Immature natural killer cell (primary cell): ENCODE measurements at places on chromosomes 3 and 15. TPM values are rescaled to one million over a fixed set of nuclear protein-coding genes. Genes with fewer than 3 reads are reported as not detected.

Gene POTEB2
- polyA plus RNA-seq: not detected

Gene CCR3
- polyA plus RNA-seq: 0.39 TPM

Gene DNAH12
- not detected for polyA plus RNA-seq

Gene PSTPIP1
- polyA plus RNA-seq: 84.4 TPM

Gene ATP13A5
- not detected for polyA plus RNA-seq

Gene IL16
- polyA plus RNA-seq: 147 TPM

Gene C2CD4A
- not detected for polyA plus RNA-seq

Gene CACNA2D2
- polyA plus RNA-seq: 6.0 TPM

Gene DLL4
- polyA plus RNA-seq: not detected

Gene CCDC191
- polyA plus RNA-seq: 0.67 TPM

Gene WNT5A
- not detected for polyA plus RNA-seq

GRCh38 chr3:47016934-47017435 is 37.5 kb downstream of the NBEAL2 start:
- H3K4me1 ChIP-seq: peaks cover 48% of the 10 kb centered on the region
- peaks cover 3% of the 10 kb centered on the region for H3K36me3 ChIP-seq
- peaks cover 1% of the 10 kb centered on the region for H3K27me3 ChIP-seq
- peak overlapping the region; percentile 50 for H3K4me3 ChIP-seq
- peak overlapping the region; percentile 92 for H3K27ac ChIP-seq

DNA sequence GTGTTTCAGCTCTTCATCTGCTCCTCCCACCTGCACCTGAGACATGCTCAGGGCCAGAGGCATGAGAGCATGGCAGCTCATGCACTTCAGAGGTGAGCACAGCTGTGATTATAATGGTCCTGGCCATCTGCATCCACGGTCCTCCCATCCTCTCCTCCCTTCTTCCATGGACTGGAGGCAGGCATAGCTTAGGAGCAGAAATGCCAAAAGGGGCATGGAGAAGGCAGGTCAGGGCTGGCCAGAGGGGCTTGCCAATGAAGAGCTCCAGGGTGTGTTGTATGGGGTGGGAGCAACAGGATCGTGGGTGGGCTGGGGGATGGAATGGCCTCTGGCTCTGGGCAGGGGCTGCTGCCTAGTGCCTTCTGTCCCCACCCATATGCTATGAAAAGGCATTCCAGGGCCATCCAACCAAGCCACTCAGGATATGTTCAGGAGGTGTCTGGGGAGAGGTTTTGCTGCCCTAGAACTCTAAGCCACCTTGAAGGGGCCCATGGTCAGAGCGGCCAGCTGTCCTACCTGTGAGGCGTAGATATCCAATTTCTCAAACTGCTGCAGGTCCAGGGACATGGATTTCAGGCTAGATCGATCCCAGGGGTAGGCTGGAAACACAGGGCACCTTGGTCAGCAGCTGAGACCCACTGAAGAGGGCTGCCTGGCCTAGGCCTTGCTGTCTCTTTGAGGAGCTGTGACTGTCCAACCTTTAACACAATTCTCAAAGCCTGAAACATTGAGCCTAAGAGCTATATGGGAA is 26.1 kb downstream of the KY start:
- no peaks in the 10 kb centered on the region for H3K36me3 ChIP-seq
- peaks cover 5% of the 10 kb centered on the region for H3K27me3 ChIP-seq
- H3K4me1 ChIP-seq: peaks cover 30% of the 10 kb centered on the region
- H3K4me3 ChIP-seq: no peak overlapping the region
- no peak overlapping the region for H3K27ac ChIP-seq

DNA sequence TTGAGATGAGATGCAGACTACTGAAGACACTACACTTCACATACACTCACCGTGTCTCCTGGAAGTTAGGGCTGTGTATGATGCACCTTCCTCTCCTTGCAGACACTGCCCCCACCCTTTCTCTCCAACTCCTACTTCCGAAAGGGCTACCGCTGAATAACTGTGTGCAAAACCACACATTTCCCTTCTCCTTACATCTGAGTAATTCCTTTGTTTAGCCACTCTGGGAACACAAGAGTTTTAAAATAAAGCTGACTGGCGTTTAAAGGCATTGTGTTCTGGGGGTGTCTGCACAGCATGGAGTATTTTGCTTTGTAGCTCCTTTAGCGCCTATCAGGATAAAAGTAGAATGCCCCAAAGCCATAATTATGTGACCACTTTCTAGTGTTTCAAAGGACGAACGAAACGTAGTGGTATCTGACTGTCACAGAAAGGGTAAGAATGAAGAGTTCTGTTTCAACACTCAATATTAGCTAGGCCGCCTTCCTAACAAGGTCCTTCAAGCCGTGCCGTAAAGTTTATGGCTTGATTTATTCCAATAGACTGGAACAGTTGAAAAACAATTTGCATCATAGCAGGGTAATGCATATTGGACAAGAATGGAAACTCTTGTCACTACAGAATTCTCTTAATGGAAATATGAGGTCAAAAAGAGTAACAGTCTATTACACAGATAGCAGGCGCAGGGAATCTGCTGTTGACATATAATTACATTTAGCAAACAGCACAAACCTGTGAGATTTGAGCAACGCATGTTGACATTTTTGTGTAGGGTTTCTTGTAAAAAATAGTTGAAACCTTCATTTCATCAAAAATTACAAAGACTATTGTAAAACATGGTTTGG is 619.9 kb downstream of the FOXP1 start:
- H3K4me1 ChIP-seq: no peaks in the 10 kb centered on the region
- no peak overlapping the region for H3K4me3 ChIP-seq
- H3K36me3 ChIP-seq: peaks cover 26% of the 10 kb centered on the region
- DNase-seq: no peak

- peaks cover 53% of the 10 kb centered on the region for H3K36me3 ChIP-seq
- peaks cover 8% of the 10 kb centered on the region for H3K4me1 ChIP-seq
- DNase-seq: peak; percentile 24
- H3K4me3 ChIP-seq: no peak overlapping the region
Measured at GRCh38 chr3:66378256-66378655, 122.6 kb downstream of the LRIG1 start.

DNA sequence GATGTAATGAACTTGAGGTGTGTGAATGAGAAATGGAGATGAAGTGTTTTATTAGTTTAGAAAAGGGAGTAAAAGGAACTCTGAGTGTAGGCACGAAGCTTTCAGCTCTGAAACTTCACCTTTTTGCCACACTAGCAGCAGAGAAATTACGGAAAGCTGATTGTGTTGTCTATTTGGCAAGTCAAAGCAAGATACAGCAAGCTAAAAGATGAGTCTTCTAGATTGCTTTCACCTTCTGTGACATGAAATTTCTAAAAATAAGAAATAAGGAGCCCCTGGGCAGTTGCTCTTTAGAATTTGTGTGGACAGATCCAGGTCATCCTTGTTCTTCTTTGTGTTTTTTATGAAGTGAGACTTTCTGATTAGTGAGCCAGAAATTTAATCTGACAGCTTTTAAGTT is 143.4 kb downstream of the FNDC3B start:
- H3K27me3 ChIP-seq: peaks cover 2% of the 10 kb centered on the region
- peaks cover 70% of the 10 kb centered on the region for H3K4me1 ChIP-seq
- no peak for DNase-seq
- no peaks in the 10 kb centered on the region for H3K36me3 ChIP-seq

- H3K4me1 ChIP-seq: peaks cover 6% of the 10 kb centered on the region
- H3K4me3 ChIP-seq: no peak overlapping the region
- H3K27me3 ChIP-seq: peaks cover 2% of the 10 kb centered on the region
- H3K27ac ChIP-seq: no peak overlapping the region
- DNase-seq: no peak
Measured at GRCh38 chr3:114456742-114457141, 162.9 kb downstream of the TIGIT start.

DNA sequence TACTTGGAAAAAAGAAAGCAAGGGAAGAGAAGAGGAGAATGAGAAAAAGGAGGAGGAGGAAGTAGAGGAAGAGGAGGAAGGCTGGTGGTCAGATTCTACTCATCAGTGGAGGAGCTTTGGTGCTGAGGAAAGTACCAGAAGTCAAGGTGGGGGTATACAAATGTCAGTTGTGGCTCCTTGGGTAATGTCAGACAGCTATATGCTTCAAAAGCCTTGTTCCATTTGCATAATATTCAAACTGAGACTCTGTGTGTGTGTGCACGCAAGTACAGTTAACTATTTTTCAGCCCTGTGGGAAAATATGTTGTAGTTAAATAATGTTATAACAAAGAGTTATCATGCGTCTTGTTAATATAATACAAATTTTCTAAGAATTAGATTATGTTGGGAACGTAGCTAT is 609.7 kb downstream of the PDCD6IP start:
- H3K4me1 ChIP-seq: no peaks in the 10 kb centered on the region
- no peaks in the 10 kb centered on the region for H3K36me3 ChIP-seq
- no peak for DNase-seq
- no peak overlapping the region for H3K27ac ChIP-seq
- no peaks in the 10 kb centered on the region for H3K27me3 ChIP-seq

GRCh38 chr3:70250492-70250891 is 61.9 kb downstream of the MDFIC2 start:
- H3K27me3 ChIP-seq: peaks cover 2% of the 10 kb centered on the region
- H3K4me3 ChIP-seq: no peak overlapping the region

GRCh38 chr3:39149498-39150147 is 3.8 kb downstream of the CSRNP1 start:
- peaks cover 49% of the 10 kb centered on the region for H3K27me3 ChIP-seq
- DNase-seq: no peak
- peaks cover 75% of the 10 kb centered on the region for H3K4me1 ChIP-seq
- H3K27ac ChIP-seq: peak overlapping the region; percentile 98
- H3K4me3 ChIP-seq: peak overlapping the region; percentile 8
- peaks cover 6% of the 10 kb centered on the region for H3K36me3 ChIP-seq
